NB4 (cell line): ENCODE measurements at places on chromosomes 7 and 10.

GRCh38 chr10:34295142-34295548, 520.0 kb downstream of the PARD3 start:
- no peak for DNase-seq

GRCh38 chr7:148772297-148773089, 73.8 kb downstream of the CUL1 start:
- peak; percentile 67 for DNase-seq

DNA sequence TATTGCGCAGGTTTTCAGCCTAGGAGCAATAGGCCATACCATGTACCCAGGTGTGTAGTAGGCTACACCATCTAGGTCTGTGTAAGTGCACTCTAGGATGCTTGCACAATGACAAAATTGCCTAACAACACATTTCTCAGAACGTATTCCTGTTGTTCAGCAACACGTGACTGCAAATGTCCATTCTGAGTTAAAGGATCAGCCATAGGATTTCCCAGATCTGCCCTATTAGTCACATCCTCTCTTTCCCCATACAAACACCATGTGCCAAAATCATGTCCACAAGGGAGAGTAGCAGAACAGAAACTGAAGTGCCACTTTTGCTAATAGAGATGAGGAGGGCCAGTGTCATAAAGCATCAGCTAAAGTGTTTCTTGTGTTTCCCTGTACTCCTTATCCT, 42.6 kb upstream of the AMPH start:
- DNase-seq, result peak; percentile 31

- no peak for DNase-seq
Observed at GRCh38 chr7:124422081-124422480, 343.5 kb downstream of the GPR37 start.

DNA sequence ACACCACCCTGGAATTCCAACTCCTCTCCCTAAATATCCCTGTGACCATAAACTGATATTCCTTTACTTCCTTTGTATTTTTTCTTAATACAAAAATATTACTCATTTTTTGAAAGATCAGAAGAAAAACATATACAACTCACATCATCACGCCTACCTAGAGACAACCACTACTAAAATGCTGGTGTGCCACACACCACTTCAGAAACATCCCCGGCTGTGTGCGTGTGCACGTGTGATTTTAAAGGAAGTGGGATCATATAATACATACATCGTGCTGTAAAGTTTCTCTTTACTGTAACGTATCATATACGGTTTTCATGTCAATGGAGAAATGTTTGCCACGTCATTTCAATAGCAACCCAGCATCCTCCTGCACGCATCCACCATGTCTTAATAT, 76.5 kb downstream of the ITIH5 start:
- DNase-seq, result no peak
